NCI-H748 treated with DMSO at 0.1 percent for 48 hours (cell line): ENCODE measurements at places on chromosomes 3 and 15.
A peak's percentile ranks its signal among the peaks of the same experiment; 100 is the strongest.

DNA sequence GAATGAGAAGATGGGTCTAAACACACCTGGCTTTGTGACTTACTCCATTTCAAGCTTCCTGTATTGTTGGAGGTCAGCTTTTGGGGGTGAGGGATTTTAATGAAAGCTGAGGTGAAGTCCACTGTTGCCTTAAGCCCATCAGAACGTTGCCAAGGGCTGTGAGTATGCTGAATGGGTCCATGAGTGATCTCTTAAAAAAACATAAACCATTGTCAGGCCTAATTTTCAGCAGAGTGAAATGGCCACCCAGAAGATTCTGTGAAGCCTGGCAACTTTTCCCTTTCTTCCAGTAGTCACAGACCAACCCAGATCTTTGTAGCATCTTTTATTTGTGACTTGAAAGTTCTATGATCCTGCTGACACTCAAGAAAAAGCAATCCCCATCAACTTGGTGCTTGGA is 87.0 kb downstream of the SMAD3 start:
- no peak for DNase-seq

DNA sequence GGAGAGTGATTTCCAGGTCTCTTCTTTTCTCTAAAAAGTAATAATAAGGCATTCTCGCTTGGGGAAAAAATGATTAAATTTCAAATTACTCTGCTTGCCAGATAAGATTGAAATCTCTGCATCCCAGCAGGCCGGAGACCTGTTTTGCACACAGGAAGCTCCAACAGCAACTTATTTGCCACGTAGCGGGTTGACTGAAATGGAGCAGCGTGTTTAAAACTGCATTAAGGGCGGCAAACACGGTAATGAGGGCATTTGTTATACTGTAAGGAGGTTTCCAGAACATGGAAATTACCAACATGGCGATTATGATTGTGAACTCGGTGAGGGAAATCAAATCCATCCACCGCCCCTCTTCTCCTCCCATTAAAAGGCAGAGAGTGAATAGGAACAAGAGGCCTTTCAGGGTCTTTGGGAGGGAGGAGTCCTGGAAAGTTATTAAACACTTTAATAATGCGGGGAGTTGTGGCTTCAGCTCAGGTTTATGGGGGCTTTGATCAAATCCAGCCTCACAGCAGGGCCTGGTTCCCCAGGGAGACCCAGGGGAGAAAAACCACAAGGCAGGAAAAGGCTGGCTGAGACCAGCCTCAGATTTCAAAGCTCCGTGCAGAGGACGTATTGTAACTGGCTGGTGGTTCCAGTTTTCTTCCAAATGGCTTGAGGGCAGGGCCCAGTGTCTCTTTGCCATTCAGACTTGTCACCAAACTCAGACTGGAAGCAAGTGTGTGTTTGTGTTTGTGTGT is 242.3 kb downstream of the TLE3 start:
- DNase-seq, result no peak

DNA sequence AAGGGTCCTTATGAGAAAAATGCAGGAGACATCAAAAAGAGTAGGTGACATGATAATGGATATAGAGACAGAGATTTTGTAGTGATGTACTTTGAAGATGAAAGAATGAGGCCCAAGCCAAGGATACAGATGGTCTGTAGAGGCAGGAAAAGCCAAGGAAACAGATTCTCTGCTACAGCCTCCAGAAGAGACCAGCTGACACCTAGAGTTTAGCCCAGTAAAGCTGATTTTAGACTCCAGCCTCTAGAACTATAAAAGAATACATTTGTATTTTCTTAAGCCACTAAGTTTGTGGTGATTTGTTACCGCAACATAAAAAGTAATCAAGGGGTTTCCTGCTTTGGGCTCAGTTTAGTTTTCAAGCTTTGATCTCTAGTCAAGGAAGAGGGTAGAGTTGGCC is 64.8 kb downstream of the STRIT1 start:
- DNase-seq, result no peak

DNA sequence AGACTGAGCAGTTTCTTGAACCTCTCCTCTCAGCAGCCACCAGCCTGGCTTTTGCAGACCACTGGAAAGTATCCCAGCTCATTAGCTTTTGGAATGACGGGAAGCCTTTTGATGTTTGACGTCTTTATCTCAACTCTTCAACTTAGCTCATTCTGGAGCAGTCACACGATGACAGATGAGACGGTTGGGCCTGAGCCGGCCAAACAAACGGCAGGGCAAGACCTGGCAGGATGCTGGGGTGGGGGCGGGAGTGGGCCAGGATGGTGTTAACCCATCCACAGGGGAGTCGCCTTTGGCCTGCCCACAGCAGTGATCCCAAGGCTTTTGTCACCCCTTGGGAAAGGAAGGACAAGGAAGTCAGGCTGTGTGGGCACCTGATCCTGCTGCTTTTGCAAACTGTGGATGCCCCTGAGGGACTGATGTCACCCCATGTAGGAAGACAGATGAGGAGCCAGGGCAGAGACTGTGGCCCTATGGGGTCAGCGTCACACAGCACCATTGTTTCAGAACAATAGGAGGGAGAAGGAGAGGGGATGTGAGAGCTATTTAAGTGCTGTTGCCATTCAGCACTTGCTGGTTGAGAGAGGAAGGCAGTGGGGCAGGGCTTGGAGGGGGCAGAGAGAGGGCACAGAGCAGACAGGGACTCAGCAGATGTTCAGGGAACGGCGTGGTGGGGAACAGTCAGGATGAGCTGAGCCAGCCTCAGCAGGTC is 121.9 kb upstream of the CTDSPL start:
- DNase-seq, result no peak

GRCh38 chr15:76235186-76235826 is 76.0 kb downstream of the ETFA start:
- peak; percentile 18 for DNase-seq

DNA sequence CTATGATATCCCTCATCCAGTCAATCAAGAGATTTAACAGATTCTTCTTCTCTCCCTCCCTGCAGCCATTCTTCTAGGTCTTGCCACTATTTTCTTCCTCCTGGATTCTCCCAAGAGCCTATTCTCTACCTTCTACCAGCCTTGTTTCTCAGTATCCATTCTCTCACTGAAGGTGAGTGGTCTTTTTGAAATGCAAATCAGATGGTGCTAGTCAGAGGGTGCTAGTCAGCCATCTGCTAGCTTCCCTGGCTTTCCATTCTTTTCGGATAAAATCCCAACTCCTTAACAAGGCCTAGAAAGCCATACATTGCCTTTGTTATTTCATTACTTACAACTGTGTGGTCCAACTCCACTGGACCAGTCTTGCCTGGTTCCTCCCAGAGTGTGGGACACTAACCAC is 734.3 kb upstream of the CFAP20DC start:
- DNase-seq, result no peak

DNA sequence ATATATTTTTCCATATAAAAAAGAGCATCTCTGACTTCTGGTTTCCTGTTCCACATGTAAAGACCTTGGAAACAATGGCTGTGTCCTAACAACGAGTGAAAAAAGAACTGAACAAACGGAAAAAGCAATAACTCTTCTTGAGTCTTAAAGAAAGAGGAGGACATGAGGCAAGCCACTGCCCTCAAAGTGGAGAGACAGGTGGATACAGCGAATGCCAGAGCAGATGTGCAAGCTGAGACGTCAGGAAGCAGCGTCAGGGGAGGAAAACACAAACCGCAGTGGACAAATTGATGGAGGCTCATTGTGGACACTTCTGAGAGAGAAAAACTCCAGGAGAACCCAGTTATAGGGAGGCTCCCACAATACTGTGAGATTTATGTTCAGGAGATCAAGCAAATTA is 208.0 kb upstream of the MME start:
- no peak for DNase-seq

GRCh38 chr3:173745952-173746682 is 348.6 kb downstream of the NLGN1 start:
- no peak for DNase-seq

DNA sequence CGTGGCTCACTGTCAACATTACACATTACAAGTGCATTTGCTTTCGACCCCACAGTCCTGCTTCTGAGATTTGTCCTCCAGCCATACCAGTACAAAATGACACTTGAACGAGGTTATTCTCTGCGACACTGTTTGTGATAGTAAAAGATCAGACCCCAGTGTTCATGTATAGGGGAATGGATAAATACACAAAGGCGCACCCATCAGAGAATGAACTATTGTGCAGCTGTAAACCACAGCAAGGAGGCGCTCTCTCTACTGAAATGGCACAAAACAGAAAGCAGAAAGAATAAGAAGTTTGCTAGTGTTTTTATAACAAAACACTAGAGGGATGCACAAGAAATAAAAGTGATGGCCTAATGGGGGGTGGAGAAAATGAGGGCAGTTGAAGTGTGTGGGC is 4.9 kb upstream of the CHSY1 start:
- no peak for DNase-seq

DNA sequence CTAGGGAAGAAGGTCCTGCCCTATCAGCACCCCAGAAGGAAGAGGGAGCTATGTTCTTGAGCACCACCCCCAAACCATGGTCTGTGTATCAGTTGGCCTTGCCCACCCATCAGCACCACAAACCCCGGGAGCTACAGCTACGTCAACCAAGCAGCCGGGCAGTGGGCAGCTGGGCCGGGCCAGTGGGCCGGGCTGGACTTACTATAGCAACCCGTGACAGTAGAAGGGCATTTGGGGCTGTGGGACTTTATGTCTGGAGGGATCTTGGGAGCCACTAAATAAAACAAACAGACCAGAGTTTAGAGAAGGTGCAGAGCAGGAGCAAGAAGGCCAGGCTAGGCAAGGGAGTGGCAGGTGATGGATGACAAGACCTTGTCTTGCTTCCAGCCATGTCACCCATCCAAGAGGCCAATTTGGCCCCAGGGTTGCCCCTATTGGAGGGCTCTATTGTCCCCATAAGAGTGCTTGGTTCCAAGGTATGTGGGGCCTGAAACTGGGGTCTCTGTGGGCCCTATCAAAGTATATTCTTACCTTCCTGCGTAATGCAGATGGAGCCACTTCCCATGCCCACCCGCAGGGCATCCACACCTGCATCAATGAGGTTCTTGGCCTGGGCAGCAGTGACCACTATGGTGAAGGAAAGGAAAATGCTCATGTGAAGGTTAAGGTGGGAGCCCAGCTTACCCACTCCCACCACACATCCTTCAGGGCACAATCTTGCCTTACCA is 3.2 kb downstream of the IMPDH2 start:
- DNase-seq, result no peak

DNA sequence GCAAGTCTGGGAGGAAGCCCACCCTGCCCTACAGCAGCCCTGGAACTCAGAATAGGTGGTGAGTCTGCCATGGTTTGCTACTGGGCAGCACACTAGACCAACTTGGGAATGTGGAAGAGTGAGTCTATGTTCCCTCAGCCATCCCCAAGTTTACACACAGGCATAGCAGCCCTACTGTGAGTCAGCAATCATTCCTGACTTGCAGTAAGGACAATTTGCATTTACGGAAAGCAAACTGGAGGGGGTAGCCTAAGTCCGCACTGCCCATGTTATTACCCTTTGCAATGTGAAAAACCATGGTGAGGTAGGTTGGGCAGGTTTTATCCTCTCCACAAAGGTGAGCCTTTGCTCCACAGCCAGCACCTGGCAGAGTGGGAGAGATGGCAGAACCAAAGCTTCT is 4.6 kb downstream of the TCTA start:
- DNase-seq, result no peak

- DNase-seq, result no peak
Observed at GRCh38 chr15:48855501-48856440, 22.2 kb upstream of the EID1 start.

- DNase-seq, result no peak
Observed at GRCh38 chr3:101146946-101147345, 153.7 kb upstream of the ABI3BP start.

- no peak for DNase-seq
Observed at GRCh38 chr15:68223171-68223570, 6.4 kb downstream of the CLN6 start.

- DNase-seq, result no peak
Observed at GRCh38 chr3:59578129-59578528, 528.3 kb upstream of the CFAP20DC start.

GRCh38 chr3:156812521-156813335 is 13.4 kb upstream of the LEKR1 start:
- peak; percentile 26 for DNase-seq

GRCh38 chr3:29128001-29128400 is 152.9 kb upstream of the RBMS3 start:
- DNase-seq, result no peak

DNA sequence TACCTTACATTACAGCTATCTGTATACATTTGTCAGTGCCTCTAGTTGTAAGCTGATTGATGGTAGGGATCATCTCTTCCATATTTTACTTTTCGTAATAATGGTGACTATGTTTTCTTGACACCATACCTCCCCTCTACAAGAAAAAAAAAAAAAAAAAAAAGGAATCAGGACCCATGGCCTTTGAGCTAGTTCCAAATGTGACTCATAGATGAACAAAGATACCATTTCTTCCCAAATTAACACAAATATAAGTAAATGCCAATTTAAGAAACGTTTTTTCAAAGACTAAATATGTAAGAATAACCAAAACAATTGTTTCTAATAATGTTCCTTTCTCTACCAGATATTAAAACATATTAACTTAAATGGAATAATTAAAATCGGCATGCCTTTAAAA is 23.1 kb downstream of the UBE3A start:
- no peak for DNase-seq

DNA sequence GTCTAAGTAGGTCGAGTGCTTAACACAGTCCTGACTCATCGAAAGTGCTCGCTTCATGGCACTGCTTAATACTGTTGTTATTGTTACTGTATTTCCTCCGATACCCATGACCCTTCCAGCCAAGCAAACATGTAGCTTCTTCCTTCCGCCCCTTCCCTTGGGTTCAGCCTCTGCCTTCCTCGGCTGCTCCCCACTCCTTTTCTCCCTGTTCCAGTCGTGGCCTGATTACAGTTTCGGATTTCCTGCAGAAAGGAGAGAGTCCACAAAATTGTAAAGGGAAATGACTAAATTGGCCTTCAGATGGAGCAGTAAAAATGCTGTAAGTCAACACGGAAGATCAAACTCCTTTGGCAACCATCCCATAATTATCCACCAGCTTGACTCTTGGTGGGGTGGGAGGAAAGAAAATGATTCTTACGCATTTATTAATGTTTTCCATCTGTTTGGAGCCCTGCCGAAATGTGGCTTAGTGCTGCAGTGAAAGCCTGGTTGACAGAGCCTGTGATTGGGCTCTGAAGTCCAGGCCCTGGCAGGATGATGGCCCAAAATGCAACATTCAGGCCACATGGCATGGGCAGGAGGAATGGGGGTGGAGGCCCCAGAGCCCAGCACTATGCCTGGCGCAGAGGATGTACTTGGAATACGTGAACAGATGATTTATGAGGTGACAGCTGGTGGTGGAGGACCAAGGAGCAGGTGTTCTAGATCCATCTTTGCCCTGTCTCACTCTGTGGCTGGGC is 37.6 kb downstream of the FAM3D start:
- no peak for DNase-seq

DNA sequence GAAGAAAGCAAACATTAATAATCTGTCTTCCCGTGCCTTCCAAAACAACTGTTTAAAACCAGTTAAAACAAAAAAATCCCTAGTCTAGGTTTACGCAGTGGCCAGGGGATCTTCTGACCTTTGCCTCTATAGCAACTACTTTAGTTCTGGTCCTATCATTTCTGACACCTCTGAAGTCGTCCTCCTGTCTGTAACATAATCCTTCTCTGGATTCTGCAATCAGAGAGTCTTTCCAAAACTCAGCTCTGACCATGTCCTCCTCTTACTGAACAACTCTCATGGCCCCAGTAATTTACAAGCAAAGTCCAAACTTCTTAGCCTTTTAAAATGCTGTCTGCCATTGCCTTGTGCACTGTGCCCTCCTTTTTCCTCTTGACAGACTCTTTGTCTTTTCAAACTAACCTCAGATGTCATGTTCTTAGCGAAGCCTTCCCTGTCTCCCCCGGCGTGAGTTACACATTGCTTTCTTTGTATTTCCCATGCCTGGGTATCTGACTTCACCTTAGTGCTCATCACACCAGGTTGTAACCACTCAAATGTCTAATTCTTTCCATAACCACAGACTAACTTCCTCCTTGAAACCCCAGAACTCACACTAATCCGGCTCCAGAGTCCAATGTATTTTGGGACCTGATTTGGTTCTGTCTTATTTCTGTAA is 105.2 kb upstream of the BNIP2 start:
- no peak for DNase-seq
